Thymus (tissue), 14 donors: ENCODE measurements at places on chromosomes 5 and 9.

- no peaks in the 10 kb centered on the region for H3K4me1 ChIP-seq
- H3K36me3 ChIP-seq = no peaks in the 10 kb centered on the region
- H3K27ac ChIP-seq = no peak overlapping the region
- no peak for DNase-seq
- no peak overlapping the region for H3K4me3 ChIP-seq
These were observed 189.6 kb upstream of the SEMA6A start for GRCh38 chr5:116763987-116764866.

DNA sequence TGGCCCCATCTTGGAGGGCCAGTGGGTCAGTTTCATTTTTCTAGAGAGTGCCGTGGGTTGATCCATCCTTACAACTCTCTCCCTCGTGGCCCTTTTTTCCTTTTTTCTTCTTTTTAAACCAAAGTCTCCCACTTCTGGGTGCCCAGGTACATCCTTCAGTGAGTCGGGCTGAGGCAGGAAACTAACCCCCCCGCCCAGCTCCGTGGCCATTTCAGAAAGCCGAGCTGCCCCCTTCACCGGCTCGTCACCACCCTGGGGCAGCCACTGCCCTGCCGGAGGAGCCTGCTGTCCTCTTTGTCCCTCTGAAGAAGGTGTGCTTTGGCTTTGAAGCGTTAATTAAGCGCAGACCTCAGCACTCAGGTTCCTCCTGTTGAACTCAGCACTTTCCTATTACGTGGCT lies 5.2 kb downstream of the CFAP77 start:
- H3K27ac ChIP-seq = no peak overlapping the region
- H3K4me1 ChIP-seq = peaks cover 14% of the 10 kb centered on the region
- H3K36me3 ChIP-seq = no peaks in the 10 kb centered on the region
- no peak overlapping the region for H3K4me3 ChIP-seq
- DNase-seq = no peak
- peaks cover 90% of the 10 kb centered on the region for H3K27me3 ChIP-seq

- H3K4me1 ChIP-seq = no peaks in the 10 kb centered on the region
- H3K36me3 ChIP-seq = no peaks in the 10 kb centered on the region
- DNase-seq = no peak
These were observed 225.8 kb downstream of the NSG2 start for GRCh38 chr5:174271316-174271715.

- H3K27ac ChIP-seq = no peak overlapping the region
- H3K27me3 ChIP-seq = no peaks in the 10 kb centered on the region
- H3K4me1 ChIP-seq = no peaks in the 10 kb centered on the region
- no peak overlapping the region for H3K4me3 ChIP-seq
- no peak for DNase-seq
These were observed 524.3 kb downstream of the RASEF start for GRCh38 chr9:82538634-82539033.
